ENCODE measurements at places on chromosomes 7 and 10. TPM values are rescaled to one million over a fixed set of nuclear protein-coding genes. Genes with fewer than 3 reads are reported as not detected.
A peak's percentile ranks its signal among the peaks of the same experiment; 100 is the strongest.

Gene SPDYE3
- polyA plus RNA-seq: 3.4 TPM

- DNase-seq: no peak
Observed at GRCh38 chr7:134200970-134201369, 73.8 kb downstream of the LRGUK start.

Gene IDI2
- polyA plus RNA-seq: not detected

GRCh38 chr7:38916396-38916795 lies 7.4 kb upstream of the VPS41 start:
- DNase-seq: no peak

Gene LBX1
- polyA plus RNA-seq: 0.33 TPM

- DNase-seq: no peak
Observed at GRCh38 chr7:71612911-71613310, 481.0 kb downstream of the GALNT17 start.

- DNase-seq: peak; percentile 84
Observed at GRCh38 chr10:132418527-132419416, 21.8 kb downstream of the PWWP2B start.

Data from hepatocyte (in vitro differentiated cells).